ENCODE measurements at places on chromosomes 2 and 18. TPM values are rescaled to one million over a fixed set of nuclear protein-coding genes. Genes with fewer than 3 reads are reported as not detected.

BOLL gene
- total RNA-seq = not detected

ACOXL gene
- total RNA-seq = 0.23 TPM

LRRC30 gene
- total RNA-seq = not detected

LOXHD1 gene
- not detected for total RNA-seq

HMSD gene
- 10.8 TPM for total RNA-seq

NDUFAF7 gene
- 20.7 TPM for total RNA-seq

Data from activated CD8-positive, alpha-beta memory T cell treated with anti-CD3 and anti-CD28 coated beads for 36 hours (primary cell).